ENCODE measurements at places on chromosomes 5 and 9.

DNA sequence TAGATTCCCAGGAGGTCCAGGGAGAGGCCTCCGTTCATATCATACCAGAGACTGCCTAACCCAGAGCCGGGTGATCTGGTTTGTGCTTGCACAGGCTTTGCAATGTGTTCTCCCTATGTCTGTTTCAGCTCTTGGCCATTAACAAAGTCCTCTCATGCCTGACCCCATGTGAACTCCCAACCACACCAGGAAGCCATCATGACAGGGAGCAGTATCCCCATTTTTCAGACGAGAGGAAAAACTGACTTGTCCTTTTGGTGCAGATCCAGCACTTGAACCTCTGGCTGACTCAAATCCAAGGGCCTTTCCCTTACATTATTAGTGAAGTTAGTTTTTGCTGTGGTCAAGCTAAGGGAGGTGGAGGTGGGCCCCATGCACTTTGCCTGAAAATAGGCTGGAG, 58.4 kb downstream of the TEX10 start:
- DNase-seq = no peak

DNA sequence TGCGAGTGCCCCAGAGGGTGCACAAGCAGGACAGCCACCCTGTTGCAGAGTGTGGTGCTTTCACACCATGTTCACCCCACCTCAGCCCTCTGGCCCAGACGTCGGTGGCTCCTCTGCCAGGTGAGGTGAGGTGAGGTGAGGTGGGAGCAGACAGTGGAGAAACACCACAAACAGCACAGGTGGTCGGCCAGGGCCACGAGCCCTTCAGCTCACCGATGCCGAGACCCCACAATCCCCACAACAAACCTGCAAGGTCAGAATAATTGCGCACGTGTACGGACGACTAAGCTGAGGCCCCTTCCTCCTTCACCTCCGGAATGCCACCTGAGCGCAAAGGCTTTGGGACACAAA, 10.5 kb downstream of the BRD3 start:
- DNase-seq = no peak

DNA sequence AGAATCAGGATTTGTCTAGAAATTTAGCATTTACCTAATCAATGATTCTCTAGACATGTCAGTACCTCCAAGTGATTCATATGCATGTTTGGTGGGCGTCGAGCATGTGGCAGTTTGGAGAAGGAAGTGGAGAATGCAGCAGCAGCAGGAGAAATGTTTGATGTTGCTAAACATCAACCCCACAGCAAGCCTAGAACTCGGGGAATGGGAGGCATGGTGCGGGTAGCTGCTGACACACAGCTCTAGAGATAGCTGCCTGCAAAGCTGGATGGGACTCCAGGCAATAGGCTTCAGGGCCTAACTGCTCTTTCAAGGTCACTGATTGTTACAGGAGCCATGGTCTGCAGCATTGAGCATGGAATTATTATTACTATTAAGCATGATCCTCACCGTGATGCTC, 137.3 kb downstream of the DOCK8 start:
- DNase-seq = no peak

- no peak for DNase-seq
These were observed 883 bp upstream of the RNF145 start for GRCh38 chr5:159210210-159210661.

- no peak for DNase-seq
These were observed 447.8 kb downstream of the ENC1 start for GRCh38 chr5:74192606-74193299.

DNA sequence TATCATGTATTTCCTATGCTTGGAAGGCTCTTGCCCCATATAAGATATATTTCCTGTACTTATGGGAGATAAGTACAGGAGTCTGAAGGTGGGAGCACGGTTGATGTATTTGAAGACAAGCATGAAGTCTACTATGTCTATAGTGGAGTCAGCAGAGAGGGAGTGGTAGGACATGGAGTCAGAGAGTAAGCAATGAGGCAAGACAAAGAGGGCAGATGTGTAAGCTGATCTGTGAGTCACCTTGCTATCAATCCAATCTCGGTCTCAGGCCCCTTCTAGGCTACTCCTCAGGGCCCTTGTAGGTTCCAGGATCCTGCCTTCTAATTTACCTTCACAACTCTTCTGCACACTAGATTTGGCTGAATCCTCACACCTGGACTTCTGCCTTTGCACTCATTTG, 105.5 kb downstream of the MACIR start:
- no peak for DNase-seq

DNA sequence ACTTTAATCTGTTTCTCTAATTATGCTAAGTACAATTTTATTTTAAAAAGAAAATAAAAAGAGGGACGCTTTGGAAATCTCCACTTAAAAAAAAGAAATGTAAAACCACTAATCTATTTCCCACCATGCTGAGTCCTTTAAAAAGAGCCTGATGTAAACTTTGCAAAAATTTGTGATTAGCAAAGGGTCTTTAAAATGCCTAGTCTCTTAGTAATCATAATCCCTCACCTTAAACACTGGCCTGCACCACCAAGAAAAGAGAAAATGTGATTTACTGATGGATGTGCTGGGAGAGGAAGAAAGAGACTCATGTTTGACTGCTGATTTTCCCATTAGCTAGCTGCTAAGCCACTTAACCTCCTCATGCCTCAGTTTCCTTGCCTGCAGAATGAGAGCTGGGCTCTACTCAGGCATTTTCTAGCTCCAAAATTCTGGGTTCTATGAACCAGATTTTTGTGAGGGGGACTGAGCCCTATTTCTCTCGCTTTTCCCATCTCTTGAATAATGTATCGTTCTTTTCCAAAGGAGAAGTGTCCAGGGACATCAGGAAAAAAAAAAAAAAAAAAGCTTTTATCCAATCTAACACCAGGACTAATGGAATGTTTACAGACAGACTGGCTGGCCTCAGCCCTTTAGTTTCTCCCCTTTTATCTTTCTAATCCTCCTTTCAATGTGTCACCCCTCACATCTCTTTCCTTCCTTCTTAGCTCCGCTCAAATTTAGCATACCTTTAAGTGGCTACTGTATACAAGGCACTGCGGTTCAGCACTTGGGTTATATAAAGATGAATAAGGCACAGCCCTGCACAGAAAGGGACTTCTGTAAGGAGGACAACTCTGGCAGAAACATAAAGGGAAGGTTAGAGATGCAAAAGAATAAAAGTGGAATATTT, 312.4 kb downstream of the ARL15 start:
- no peak for DNase-seq

DNA sequence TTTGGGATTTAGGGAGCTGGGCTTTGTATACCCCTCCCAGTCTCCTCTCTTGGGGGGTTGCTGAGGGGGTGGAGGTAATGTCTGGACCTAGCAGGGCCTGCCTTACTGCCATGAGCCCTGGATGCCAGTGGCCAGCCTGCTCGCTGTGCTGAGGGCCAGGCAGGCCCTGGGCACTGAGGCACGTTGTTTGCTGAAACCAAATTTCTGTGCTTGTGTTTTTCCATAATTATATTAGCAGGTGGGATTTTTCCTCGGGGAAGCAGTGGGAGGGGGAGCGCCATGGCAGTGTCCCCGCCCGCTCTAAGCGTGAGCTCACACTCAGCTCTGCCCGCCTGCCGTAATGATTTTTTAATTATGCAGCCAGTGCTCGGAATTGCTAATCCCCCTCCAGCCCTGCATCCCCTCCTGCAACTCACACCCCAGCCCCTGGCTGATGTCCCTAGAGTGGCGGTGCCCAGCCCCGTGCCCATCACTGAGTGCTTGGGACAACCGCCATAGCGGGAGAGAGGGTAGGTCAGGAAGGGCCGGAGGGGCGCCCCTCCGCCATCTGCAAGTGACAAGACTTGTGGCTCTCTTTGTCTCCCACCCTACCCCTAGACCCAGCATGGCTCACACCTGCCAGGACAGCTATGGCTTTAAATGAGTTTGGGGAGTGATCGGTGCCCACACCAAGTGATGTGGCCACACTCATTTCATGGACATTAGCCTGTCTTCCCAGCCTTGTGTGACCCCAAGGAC, 20.9 kb downstream of the CXXC5 start:
- DNase-seq = no peak

- no peak for DNase-seq
These were observed 44.0 kb upstream of the LIFR start for GRCh38 chr5:38600329-38601045.

DNA sequence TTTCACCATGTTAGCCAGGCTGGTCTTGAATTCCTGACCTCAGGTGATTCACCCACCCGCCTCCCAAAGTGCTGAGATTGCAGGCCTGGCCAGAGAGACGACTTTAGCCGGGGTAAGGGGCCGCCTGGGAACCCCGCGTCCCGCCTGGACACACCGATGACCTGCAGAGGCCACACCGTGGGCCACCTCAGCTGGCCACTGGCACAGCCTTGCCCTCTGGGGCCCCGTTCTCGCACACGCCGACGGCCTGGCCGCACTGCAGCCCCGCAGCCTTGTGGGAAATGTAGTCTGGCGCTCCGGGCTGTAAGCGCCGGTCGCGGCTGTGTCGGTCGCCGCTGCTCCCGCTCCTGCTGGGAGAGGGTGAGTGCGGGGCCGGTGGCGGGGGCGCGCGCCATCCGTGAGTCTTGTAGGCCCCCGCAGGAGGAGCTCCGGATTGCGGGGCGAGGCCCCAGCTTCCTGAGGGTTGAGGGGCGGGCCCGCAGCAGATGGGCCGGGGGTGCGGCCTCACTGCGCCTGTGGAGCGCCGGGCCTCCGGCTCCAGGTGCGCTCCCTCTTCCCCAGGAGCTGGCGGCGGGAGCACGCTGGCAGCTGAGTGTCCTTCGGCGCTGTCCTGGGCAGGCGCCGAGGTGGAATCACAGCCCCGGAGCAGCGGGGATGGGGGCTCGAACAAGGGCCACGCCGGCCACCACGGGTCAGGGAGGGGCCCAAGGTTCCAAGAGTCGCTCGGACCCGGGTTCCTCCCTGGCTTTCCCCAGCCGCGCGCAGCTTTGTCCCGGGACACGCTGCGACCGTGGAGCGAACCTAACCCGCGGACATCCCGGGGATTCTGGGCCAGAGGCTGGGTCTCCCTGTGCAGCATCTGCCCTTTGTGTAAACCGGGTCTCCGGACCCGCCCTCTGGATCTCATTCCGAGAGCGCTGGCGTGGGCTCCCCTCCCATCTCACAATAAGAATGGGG, at the start of gene ZFP2:
TSS of gene ZFP2 (plus strand) at position 299 of the 957 bp plus-strand sequence. CDS start 35,401 bp downstream, outside the sequence.
- DNase-seq = no peak

DNA sequence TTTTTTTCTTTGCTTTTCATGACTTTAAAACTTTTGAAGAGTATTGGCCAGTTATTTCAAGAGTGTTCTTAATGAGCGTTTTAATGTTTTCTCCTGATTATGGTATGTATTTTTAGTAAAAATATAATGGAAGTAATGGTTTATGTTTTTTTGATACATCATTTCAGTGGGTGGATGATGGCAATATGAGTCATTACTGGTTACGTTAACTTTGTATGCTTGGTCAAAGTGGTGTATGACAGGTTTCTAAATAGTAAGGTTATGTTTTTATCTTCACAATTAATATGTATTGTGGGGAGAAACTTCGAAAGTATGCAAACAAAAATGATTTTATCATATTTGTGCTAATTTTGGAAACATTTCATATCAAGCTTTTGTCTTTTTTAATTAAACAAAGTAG, 176.7 kb upstream of the PRDM9 start:
- DNase-seq = no peak

GRCh38 chr9:134335061-134335460, 8.8 kb downstream of the RXRA start:
- DNase-seq = no peak

GRCh38 chr9:83435301-83435700, 102.9 kb downstream of the FRMD3 start:
- no peak for DNase-seq

DNA sequence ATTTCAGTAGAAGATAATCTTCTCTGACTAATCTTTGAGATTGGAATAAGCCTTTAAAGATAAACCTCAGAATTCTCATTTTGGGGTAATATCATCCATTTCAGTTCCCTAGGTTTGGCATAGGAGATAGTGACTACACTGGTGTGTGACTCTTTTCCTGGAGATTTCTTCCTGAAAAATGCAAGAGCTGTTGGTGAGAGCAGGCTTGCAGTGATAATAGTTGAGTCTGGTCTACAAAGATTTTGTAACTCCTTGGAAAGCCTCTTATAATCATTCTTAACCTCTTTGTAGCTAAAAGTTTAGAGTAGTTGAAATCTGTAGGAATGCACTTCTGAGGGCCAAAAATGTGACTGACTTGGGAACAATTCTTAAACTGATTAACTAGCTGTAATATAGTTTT, 23.4 kb downstream of the RANBP17 start:
- no peak for DNase-seq

DNA sequence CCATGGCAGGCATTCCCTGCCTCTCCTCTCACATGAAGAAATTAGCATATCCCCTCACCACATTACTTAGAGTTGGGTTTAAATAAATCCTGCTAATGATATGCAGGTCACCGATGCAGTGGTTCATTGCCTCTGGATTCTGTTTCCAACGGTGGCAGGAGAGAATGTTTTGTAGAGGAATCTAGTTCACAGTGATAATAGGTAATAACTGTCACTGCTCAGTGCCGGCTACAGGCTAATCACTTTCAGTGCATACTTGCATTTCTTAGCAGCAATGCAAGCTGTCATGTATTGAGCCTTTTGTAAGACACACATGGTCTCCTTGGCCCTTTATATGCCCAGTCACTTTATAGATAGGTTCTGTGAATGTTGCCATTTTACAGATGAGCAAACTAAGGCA, 59.5 kb upstream of the INSYN2B start:
- no peak for DNase-seq

DNA sequence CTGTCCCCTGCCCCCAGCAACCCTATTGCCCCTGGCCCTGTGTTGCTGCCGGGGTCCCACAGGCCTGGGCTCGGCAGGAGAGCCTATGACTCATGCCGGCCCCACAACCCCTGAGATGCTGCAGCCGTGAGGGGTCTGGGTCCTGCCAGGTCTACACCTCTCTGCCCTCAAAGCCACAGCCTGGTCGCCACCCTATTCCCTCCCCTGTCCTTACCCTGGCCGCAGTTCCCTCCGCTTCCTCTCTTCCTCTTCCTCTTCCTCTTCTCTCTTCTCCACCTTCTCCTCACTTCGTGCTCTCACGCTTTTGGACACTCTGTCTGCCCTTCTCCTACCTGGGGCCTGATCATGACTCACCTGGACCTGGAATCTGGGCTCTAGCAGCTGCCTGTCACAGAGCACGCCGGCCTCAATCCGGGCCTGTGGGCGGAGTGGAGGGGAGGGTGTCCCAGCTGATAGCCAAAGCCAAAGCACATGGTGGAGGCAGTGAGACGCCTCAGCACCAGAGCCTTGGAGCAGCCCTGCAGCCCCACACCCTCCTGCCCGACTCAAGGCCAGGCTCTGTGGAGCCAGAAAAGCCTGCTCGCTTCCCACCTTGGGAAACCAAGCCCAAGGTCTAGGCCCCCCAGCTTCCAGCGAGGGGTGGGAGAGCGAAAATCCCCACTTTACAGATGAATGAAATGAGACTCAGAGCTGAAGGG, 26.8 kb upstream of the CSF1R start:
- no peak for DNase-seq

DNA sequence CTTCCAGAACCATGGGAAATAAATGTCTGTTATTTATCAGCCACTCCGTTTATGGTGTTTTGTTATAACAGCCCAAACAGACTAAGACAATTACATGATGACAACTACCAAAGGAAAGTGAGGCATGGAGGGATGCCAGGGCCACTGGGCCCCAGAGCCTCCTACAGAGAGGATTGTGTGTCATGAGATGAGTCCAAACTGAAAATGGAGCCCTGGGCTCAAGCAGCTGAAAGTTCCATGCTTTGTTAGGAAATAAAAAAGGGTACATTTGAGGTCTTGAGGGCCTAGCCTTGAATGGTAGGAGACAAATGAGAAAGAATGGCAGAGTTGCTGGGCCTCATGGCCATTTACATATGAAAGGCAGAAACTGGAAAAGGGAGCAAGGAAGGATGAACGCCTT, 586.5 kb downstream of the CETN3 start:
- DNase-seq = no peak
